Breast epithelium (tissue), 4 donors: ENCODE measurements at places on chromosomes 4 and X. TPM values are rescaled to one million over a fixed set of nuclear protein-coding genes. Genes with fewer than 3 reads are reported as not detected.

Gene TRO
- 22.0 TPM for total RNA-seq

- no peak for DNase-seq
These were observed 191.4 kb upstream of the LEF1 start for GRCh38 chr4:108359986-108360681.

DNA sequence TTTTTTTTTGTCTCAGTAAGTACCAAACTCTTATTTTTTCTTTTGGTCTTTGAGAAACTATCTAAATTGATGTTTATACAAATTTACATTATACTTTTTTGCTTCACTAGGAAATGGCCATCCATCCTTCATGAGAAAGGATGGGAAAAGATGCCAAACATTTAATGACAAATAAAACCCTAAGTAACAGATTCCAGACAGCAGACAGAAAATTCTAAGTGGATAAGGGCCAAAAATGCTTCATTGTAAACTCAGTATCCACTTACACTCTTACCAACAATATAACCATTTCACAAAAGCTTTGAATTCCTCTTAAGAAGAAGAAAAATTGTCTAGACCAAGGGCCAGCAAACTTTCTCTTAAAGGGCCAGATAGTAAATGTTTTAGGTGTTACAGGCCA lies 3.5 kb downstream of the GUCY1B1 start:
- no peak for DNase-seq

- DNase-seq = no peak
These were observed 160.4 kb downstream of the CPEB2 start for GRCh38 chr4:15162465-15163283.

DNA sequence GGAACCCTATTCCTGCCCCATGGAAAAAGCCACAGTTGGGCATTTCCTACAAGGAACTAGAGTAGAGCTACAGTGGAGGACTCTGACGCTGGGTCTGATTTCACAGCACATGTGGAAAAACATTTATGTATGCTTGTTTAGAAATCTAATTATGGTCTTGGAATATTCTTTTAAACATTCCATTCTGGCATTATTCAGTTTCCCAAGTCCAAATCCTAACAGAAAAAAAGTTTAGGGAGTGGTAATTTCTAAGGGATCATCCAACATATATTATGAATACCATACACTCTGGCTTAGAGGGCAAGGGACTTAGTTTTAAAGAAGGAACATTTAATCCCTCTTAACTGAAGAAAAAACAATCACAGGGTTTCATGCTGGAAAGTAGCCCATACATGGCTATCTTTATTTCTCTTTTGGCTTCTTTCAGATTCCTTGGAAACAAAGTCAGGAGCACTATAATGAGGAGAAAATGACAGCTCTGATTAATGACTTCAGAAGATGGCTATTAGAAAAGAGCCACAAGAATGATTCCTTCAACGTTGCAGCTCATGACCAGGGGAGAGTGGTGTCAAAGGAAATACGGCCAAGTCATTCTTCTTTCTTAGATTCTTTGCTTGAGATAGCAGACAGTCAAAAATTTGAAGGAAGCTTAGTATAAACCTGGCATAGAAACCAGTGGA lies 56.1 kb downstream of the CNGA2 start:
- DNase-seq = no peak

DNA sequence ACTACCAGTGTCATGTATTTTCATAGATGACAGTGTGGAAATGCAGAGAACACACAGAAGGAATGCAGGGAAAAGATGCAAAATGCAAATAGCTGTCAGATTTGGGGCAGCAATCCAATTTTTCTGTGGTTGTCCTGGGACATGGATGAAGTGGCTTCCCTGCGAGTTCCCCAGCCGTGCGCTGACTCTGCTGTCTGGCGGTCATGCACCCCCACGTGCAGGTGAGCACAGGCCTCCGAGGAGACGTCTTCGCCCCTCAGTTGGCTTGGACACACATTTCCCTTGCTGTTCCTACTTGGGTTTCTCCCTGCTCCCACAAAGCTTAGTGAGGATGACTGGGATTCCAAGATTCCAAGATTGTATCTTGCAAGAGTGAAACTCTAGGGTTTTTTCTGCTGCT lies 24.4 kb downstream of the BLOC1S4 start:
- no peak for DNase-seq
